ENCODE measurements at places on chromosomes 13 and 19. TPM values are rescaled to one million over a fixed set of nuclear protein-coding genes. Genes with fewer than 3 reads are reported as not detected.
A peak's percentile ranks its signal among the peaks of the same experiment; 100 is the strongest.

TEX101 gene
- total RNA-seq = not detected

LGALS7 gene
- not detected for total RNA-seq

NAXD gene
- total RNA-seq = 26.3 TPM

NUFIP1 gene
- 7.7 TPM for total RNA-seq

METTL21C gene
- not detected for total RNA-seq

CYP4F11 gene
- total RNA-seq = not detected

AP1M2 gene
- not detected for total RNA-seq

SERPINE3 gene
- not detected for total RNA-seq

OR7G2 gene
- not detected for total RNA-seq

POU4F1 gene
- total RNA-seq = 0.23 TPM

DNA sequence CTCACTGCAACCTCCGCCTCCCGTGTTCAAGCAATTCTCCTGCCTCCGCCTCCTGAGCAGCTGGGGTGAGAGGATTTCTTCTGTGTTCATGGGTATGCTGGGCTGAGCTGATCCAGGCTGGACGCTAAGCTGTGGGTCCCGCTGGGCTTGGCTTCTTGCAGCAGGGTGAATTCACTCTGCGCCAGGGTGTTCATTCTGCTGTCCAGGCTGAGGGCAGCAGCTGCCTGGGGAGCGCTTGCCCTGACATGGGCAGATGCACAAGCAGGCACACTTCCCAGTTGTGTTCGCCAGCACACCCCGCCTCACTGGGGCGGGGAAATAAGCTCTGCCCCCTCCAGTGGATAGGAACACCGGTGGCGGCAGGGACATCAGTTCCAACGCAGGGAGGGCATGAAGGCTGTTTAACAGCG, 7.3 kb upstream of the INAFM1 start:
- no peak for DNase-seq

DNA sequence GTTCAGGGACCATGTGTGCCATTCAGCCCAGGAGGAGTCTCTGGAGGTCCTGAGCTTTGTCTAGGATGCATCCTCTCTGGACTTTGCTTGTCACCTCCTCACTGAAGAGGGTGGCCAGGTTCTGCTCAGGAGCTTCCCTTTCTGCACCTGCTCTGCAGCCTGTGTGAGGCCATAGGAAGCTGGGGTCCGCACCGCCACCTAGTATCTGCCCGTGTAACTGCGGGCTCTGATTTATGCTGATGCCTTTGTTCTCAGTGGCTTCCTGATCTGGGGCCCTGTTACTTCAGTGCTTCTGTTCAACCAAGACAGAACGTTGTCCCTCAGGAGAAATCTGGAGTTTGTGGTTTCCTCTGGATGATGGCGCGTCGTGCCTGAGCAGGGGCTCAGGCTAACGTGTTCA, 15.5 kb downstream of the ZNF610 start:
- DNase-seq = no peak

GRCh38 chr19:49801966-49802661, 11.0 kb downstream of the FUZ start:
- no peak for DNase-seq

- no peak for DNase-seq
These were observed 838.8 kb downstream of the PCDH9 start for GRCh38 chr13:66391322-66391721.

DNA sequence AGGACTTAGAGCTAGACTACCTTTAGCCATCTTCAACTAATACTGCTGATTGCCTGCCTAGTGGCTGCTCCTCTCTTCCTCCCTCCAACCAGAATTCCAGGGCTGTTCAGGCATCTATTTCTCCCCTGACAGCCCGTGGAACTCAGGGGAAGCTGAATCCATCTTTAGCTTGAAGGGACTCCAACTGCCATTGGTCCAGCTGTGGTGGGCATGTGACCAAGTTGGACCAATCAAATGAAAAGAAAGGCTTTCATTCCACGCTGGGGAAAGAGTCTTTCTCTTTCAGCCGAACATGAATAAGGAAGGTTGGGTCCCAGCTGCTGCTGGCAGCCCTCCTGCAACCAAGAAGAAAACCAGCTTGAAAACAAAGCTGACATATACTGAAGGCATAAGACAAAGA, 168.5 kb upstream of the OBI1 start:
- DNase-seq = no peak

DNA sequence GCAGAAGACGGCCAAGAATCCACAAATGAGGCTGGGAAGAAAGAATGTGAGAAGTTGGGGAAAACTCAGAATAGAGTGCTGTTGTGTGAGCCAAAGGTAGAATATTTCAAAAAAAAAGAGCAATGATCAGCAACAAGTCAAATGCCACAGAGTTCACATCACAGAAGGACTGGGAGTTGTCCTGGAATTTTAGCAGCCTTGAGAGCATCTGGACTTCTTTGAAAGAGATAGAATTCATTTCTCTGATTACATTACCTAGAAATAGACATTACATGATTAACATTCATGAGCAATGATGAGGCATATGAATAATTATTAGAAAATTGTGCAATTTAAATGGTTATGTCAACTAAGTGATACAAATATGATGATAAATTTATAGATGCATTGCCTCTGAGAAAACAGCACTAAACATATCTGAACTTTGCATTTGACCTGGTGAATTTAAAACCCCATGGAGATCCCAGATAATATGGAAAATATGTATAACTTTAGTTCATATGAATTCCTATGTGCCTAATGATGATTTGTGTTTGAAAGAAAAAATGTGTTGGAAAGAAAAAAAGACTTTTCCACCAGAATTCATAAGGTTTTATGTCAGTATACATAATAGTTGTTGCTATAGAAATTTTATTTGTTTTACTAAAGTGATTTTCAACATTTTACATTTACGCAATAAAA, 186.2 kb downstream of the POSTN start:
- no peak for DNase-seq

DNA sequence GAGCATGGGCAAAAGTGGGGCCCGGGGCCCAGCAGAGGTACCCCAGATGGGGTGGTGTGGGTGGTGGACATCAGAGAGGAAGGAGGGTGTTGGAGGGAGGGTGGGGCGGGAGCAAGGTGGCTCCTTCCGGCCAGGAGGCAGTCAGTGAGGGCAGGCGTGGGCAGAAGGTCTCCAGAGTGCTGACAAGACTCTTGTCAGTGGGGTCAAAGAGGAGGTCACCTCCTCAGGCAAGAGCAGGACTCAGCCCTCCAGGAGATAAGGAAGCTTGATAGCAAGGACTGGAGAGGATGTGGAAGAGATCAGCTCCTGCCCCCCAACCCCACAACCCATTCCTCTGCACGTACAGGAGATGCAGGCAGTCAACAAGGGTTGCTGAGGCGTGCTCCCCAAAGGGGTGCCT, 9.8 kb downstream of the GJA3 start:
- DNase-seq = no peak

DNA sequence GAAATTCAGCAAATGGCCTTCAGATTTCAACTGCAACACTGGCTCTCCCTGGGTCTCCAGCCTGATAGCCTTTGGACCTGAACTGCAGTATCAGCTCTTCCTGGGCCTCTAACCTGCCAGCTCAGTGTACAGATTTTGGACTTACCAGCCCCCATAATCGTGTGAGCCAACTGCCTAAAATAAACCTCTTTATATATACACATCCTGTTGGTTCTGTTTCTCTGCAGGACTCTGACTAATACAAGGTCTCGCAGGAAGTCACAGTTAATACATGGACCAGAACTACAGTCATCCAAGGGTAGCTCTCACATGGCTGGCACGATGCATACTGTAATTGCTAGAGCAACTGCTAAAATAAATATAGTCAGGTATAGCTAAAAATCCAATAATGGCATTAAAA, 85.1 kb downstream of the KATNAL1 start:
- DNase-seq = no peak

DNA sequence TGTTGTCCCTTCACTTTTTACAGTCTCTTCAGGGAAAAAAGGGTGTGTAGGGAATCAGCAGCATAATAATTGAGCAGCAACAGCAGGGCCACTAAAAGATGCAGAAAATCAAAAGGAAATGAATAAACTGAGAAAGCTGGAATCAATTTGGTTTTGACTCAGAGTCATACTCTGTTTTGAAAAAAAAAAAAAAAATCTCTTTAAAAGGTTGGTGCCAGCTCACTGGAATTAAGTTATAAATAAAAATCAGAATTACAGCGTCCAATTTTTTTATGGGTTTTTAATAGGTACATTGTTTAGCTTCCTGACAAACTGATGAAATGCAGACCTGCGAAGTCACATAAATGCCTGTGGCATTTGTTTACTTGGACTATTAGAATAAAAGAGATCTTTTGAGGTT, 231.9 kb downstream of the COG6 start:
- no peak for DNase-seq

DNA sequence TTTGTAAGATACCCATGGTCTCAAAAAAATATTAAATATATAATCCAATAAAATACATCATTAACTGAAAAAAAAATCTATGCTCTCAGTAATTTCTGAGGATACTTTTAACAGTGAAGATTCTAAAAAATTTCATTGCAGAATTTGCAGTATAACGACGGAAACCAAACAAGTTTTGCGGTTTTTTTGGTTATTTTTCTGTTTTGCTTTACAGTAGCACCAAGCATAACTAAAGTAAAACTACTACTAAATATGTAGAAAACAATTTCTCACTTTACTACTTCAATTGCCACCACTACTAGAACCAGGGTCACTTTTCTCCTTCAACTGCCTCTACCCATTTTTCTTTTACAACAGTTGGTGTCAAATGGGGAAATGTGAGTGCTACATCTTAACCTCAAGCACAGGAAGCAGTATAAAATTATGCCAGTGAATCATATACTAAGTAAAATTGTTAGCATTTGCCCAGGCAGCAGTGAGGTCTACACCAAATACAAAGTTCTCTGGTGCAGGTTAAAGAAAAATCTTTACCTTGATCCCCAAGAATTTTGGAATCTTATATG, 24.1 kb downstream of the MICU2 start:
- no peak for DNase-seq

DNA sequence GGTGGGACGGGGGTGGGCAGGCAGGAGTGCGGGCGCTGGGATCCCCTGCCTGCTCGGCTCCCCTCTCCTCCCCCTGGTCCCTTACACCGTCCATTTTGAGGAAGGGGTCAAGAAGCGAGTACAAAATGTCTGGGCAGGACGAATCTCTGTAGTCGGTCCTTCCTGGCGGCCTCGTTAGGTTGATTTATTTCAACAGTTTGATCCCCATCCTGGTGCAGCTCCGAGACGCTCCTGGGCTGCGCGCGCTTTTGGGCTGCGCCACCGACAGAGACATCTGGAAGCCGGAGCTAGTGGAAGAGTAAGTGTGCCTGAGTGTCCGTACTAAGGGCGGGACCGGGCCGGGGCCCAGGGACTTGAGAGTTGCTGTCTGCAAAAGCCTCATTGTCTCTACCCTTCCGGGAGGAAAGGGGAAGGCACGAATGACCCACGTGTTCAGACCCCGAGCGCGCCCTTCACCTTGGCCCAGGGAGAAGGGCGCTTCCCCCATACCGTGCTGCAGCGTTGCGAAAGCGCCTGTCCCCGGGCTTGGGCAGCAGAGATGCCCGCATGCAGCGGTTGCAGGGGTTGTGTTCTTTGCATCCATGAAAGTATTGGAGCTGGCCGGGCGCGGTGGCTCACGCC, 1.8 kb downstream of the ZNF114 start:
- peak; percentile 45 for DNase-seq

DNA sequence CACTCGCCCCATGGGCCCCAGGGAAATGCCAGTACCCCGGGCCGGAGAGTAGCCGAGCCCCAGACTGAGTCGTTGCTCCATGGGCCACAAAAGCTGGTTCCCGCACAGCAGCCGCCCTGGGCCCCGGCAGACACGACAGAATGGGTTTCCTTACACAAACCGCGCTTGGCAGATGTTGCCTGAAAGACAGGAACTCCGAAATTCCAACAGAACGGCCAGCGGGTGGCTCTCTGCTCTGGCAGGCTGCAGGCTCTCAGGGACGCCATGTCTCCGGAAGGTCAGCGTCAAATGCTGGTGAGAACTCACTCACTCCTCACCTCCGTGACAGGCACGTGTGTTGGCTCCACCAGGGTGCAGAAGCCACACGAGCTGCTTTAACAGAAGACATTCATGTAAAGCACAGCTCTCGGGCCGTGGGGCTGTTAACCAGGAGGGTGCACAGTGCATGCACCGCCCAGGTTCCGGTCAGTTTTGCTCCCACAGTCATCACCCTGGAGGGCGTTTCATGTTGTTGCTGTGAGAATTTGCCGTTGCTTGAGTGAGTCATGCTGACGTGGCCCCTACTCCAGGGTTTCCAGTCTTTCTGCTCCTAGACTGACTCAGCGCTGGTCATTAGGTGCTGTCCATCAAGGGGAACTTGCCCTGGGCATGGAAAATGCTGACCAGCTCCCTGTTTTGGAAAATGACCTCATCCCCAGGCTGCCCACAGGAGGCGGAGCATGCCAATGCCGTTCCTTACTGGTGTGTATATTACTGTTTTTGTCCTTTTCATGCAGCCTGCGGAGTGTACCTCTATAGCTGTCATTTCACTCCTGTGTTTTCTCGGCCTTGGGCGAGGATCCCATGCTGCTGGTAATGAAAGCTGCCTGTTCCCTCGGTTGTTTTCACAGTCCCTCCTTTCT, 44.8 kb downstream of the ANKRD10 start:
- DNase-seq = no peak

GRCh38 chr13:27921961-27922882, 2.4 kb downstream of the PDX1 start:
- no peak for DNase-seq

DNA sequence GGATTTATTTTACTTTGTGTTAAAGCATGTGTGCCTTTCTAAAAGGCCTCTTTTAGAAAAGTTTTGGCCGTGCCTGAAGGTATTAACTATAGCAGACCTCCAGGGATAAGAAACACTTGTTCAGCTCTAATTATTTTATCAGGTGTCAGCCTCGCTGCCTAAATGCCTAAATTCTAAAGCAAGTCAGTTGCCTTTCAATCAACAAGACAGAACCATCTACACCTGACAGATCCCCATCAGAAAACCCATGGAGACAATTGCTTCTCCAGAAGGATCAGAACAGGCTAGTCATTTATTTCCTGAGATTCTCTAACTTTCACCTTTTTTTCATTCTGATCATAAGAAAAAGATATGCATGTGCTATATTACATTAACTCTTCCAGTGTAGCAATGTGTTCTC, 171.4 kb upstream of the GPC6 start:
- DNase-seq = no peak

GRCh38 chr13:30708541-30708940, 26.8 kb upstream of the ALOX5AP start:
- no peak for DNase-seq

DNA sequence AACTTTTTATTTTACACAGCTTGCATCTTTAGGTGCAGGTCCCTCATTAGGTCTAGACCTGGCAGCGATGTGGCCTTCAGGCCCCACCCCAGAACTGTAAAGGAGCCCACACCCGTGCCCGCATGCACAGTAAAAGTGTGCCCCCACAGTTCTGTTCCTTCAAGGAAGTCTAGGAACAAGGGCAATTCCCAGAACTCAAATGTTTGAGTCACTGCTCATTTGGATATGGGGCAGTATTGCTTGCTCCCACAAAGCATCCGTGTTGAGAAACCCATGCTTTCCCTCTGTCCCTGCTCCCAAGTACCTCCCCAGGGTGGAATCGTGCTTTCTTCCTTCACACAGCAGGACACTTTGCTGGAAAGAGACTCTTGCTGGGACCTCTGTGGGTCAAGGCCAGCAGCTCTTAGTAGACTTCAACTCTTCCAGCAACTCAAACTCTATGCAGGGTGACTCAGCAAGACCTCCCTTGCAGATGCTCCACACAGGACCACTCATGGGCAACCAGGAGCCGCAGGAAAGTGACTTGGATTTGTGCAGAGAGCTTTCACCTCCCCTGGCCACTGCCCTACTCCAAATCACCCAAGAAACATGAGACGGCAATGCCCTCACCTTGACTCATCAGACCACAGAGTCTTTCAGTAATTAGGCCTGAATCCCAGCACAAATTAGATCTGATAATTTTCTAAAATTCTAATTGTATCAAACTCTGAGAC, 12.3 kb downstream of the SLC7A1 start:
- DNase-seq = no peak
